ENCODE measurements at places on chromosomes 3 and 15.

- no peak for DNase-seq
These were observed 23.0 kb downstream of the CMTM7 start for GRCh38 chr3:32414522-32415202.

- no peak for DNase-seq
These were observed 7.6 kb downstream of the VHL start for GRCh38 chr3:10149226-10149625.

DNA sequence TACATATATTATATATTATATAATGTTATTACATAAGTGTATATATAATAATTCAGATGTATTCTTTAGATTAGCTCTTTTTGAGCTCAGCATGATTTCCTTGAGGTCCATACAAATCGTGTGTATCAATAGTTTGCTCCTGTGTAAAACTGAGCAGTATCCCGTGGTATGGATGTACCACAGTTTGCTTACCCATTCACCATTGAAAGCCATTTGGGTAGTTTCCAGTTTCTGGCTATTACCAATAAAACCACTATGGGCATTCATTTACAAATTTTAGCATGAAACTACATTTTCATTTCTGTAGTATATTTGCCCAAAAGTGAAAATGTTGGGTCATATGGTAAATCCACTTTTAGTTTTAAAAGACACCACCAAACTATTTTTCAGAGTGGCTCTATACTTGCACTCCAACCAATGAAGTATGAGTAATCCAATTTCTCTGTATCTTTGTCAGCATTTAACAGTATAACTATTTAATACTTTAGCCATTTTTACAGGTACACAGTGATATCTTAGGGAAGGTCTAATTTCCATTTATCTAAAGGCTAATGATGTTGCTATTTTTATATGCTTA, 1361.4 kb upstream of the GBE1 start:
- no peak for DNase-seq

DNA sequence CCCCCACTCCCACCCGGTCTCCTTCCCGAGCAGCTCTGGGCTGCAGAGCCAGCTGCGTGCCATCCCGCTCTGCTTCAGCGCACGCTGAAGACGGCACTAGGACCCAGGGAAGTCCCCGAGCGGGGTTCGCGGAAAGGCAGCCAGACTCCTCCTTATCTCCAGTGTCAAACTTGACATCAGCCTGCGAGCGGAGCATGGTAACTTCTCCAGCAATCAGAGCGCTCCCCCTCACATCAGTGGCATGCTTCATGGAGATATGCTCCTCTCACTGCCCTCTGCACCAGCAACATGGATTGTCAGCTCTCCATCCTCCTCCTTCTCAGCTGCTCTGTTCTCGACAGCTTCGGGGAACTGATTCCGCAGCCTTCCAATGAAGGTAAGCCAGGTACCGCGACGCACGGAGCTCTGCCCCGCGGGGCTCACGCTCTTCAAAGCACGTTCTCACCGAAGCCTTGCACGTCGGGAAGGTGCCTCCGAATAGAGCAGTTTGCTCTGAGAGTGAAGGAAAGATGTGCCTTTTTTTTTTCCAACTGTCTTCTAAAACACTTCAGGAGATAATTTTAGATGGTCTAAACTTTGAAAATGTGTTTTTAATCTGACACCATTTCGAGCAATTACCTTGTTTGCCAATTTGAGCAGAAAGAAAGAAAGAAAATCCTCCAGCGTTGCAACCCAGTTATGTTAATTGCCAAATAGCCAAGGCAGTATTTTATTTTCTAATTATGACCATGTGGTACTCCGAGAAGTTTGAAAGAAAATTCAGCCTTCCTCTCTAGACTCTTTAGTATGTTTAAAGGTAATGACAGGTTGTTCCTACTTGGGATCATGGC, at the start of gene EPHA3:
Gene EPHA3 (plus strand): TSS at position 161 of the 830 bp plus-strand sequence. CDS start 128 bp downstream, at position 289.
- peak; percentile 88 for DNase-seq

- no peak for DNase-seq
These were observed 19.2 kb downstream of the CPA3 start for GRCh38 chr3:148884261-148884660.

DNA sequence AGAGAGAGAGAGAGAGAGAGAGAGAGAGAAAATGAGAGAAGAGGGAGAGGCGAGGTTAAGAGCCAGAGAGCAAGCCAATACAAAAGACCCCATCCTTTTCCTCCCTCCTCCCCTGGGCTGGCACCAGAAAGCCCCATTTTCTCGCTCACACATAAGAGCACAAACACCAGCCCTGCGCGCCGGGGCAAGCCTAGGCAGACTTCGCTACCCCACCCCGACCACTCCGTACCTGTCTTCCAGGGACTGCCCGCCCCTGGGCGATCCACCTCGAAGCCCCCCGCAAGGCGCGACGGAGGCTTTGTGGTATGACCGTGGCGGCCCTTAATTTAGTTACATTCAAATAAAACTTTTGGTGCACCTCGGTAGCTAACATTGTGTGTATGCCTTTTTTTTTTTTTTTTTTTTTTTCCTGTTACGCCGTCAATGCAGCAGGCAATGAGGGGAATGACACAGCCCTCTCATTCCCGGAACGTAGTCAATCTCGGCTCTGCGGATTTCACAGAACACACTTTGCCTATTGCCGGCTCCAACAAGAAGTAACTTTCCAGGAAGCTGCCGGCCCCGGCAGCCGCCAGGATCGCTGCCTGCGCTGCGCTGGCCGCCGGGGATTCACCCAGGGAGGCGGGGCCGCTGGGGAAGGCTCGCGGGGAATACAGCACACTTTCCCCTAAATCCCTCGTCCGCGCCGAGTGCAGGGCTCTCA, 7.7 kb downstream of the BCL6 start:
- peak; percentile 67 for DNase-seq

DNA sequence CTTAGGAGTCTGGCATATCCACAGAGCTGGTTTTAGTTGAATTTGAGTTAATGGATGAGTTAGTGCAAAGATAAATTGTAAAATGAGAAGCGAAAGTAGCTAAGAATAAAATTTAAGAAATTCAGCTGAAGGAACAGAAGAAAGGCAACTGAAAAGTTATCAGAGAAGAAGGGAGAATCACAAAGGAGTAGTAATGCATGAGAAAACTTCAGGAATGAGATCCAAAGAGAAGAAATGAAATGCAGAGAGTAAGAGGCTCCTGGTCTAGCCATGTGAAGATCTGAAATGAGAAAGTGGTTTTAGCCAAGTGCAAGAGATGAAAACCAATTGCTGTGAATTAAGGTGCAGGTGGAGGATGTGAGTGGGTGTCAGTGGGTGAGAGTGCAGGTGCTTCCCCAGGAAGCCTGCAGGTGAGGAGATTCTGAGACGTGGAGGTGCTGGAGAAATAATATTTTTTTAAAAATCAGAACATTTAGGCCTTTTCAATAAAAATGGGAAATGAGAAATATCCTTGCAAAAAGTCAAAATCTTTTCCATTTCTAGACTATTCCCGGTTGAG, 18.5 kb downstream of the KBTBD8 start:
- DNase-seq, result no peak
